ENCODE measurements at places on chromosomes 6 and 20.
A peak's percentile ranks its signal among the peaks of the same experiment; 100 is the strongest.

GRCh38 chr6:34578445-34579262, 22.5 kb upstream of the SPDEF start:
- ATAC-seq: no peak

DNA sequence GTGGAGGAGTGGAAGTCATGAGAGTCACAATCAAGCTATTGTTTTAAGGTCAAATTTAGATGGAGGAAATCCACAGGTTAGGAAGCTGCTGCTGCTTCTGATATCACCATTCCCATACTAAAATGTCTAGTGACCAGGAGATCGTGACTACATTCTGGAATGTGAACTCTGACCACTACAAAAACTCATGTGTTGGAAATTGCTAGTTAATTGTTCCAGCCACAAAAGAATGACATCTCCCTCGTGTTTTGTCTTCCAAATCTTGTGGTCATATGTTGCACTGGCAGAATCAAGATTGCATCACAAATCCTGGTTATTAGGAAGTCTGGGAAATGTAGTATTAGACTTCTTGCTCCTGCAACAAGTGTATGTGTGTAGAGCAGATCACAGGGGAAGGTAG, 441.9 kb downstream of the CD109 start:
- no peak for ATAC-seq

DNA sequence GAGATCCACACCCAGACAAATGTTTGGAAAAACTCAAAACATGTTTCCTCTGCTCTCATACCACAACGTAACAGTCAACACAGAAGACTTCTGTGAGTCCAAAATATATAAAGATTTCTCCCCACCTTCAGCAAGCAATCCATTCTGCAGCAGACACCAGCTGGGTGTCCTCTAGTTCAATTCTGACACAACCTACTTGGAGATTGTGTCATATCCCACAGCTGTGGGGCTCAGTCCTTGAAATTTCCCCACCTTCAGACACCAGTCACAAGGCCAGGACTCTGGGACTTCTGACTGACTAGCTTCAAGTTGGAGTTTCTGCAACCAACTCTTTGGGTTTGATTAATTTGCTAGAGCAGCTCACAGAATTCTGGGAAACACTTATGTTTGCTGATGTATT, 244.8 kb upstream of the CDYL start:
- no peak for ATAC-seq

- no peak for ATAC-seq
Observed at GRCh38 chr20:56422824-56423189, 10.7 kb downstream of the CASS4 start.

GRCh38 chr6:16130932-16131387, 2.1 kb downstream of the MYLIP start:
- ATAC-seq: peak; percentile 65

DNA sequence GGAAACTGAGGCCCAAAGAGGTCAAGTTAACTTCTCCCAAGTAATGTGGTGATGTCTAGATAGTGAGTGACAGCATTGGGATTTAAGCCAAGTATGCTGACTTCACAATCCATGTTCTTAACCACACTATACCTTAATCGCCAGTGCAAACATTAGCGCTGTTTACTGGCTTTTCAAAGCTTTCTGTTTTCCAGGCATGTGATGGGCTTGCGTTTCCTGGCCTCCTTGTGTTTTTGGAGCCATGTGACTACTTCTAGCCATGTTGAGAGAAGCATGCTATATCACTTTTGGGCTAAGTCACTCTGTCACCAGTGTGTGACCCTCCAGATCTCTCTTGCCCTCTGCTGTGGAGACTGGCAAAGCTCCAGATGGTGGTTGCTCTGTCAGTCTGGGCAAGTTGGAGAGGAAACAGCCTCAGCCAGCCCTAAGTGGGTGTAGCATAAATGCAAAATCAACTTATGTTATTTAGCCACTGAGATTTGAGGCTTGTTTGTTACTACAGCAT, 76.9 kb downstream of the ANKRD6 start:
- no peak for ATAC-seq

DNA sequence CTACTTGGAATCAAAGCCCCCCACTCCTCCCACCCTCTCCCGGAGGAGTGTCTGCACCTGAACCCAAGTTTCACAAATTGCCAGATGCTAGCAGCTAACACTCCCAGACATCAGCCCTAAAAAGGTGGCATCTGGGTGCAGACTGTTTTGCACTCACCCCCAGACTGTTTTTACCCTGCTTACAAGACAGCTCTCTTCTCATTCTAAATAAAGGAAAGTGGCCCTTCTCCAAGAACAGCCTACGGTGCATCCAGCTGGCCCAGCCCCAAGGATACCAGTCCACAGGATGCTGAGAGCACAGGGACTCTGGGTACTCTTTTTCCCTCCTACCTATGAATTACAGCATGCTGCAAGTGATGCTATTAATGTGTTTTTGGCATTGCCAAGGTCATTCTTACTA, 842.0 kb upstream of the FLRT3 start:
- no peak for ATAC-seq

DNA sequence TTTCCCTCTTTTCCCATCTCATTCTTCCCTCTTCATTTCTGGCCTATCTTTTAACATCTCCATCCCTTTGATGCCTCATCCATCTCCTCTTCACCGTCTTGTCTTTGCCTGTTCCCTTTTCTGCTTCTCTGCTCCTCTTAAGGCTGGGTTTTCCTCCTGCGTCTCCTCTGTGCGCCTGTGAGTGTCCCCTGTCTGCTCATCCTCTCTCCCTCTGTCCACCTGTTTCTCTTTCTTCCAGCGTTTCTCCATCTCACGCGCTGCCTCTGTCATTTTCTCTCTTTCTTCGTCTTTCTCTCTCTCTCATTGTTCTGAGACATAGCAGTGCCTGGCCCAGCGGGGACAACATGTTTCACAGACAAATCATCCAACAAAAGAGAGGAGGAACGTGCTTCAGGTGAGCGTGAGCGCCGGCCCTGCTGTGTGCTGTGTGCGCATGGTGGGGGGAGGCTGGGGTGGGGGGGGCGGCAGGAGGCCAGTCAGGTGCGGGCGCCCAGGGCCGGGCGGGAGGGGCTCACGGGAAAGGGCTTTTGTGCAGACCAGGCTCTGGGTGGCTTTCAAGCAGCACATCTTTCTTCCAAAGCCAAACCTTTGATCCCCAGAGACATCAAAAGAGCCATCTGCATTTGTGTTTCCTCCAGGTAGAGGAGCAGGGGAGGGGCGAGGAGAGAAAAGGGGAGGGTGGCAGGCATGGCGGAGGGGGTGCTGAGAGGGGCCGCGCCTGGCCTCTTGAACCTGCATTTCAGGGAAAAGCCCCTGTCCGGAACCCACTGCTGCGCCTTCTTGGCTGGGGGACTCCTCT, 121.3 kb downstream of the VEGFA start:
- ATAC-seq: no peak

- ATAC-seq: peak; percentile 98
Observed at GRCh38 chr6:112235956-112236355, 18.4 kb downstream of the LAMA4 start.

DNA sequence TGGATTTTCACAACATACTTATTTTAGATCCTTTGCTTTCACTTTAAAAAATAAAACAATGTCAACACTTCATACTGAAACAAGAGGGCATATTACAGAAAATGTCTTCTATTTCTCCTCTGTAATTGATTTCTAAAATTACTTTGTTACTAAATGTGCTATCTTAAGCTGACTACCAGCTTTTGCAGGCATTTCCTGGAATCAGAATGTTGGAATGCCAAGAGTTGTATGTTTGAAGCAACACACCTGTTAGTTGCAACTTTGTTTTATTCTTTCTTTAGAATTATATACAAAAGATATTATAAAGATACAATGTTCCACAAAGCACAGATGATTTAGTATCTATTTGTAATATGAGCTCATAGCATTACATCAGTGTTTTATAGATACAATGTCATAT, 62.5 kb upstream of the TMEM170B start:
- no peak for ATAC-seq

DNA sequence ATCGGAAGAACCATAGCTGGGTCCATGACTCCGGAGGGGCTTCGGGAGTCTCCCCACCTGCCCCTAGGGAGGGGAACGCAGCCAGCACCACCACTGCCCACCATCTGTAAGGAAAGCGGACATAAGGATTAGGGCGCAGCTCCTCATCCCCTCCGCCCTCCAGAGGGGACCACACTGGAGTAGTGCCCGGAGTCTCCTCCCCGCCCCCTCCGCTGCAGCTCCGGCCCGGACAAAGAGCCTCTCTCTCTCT, 628 bp downstream of the SLC35B2 start:
- no peak for ATAC-seq

- ATAC-seq: no peak
Observed at GRCh38 chr6:166151798-166152197, 15.9 kb downstream of the TBXT start.

DNA sequence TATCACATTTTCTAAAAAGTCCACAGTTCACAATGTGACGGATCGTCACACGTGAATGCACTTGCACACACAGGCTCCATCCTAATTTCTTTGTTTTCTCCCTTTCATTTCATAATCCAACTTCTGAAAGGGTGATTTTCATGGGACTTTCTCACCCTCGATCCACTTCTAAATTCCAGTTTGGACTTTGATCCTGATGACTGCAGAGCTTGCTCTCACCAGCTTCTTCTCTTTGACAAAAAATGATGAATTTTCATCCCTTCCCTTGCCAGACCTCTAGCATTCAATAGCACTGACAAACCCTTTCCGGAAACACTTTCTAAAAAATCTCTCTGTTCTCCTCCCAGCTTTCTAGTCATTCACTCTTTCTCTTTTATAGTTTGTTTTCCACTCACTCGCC, 341.2 kb downstream of the SYNE1 start:
- ATAC-seq: no peak

GRCh38 chr6:35240838-35241801, 18.4 kb upstream of the ZNF76 start:
- ATAC-seq: peak; percentile 88

DNA sequence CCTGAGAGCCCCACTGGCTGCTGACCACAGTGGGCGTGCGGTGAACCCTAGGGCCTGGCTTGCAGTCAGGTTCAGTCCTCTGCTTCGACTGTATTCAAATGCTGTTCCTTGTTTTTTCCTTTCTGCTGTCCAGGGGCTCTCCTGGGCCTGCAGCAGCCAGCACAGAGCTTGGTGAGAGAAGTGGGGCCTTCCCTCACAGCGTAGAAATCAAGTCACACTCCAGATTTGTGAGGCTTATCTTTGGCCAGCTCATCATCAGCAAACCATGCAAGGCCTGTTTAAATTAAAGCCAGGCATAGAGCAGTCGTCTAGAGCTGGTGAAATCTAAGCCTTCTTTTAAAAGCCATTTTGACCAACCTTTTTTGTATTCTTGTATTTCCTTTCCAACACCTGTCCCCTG, 8.4 kb downstream of the FAM120B start:
- no peak for ATAC-seq

DNA sequence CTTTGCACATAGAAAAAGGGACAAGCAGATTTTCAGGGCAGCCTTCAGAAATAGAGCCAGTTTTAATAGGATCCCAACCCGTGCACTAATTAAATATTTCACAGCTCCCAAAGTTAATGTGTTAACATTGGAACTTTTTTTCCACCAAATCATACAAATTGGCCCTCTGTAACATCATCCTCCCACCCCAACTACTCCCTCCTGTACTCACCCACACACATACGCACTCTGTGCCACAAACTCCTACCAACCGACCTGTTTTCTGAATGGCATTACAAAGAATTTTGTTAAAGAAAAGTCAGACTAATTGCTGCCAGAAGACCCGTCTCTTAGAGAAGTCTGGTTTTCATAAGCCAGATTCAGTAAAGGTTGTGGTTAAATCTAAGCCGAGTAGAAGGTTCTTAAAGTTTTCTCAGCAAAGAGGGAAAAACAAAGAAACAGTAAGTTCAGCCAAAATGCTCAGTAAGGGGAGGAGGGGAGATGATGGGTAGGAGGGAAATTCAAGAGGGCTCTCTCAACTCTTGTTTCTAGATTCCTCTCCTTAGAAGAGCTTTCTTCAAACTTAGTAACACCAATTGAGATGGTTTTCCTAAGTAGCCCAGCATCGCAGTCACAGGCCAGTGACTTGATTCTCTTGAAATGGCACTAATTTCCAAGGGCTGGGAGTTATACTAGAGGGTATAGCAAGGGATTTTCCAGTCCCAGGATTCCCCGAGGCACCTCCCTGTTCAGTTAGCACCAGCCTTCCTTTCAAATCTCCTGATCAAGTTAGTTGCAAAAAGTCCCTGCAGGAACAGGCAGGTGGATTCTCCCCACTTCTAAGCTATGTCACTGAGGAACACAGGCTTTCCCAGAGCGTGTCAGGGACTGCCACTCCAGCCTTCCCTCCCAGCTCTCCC, 27.9 kb downstream of the TFAP2A start:
- no peak for ATAC-seq

DNA sequence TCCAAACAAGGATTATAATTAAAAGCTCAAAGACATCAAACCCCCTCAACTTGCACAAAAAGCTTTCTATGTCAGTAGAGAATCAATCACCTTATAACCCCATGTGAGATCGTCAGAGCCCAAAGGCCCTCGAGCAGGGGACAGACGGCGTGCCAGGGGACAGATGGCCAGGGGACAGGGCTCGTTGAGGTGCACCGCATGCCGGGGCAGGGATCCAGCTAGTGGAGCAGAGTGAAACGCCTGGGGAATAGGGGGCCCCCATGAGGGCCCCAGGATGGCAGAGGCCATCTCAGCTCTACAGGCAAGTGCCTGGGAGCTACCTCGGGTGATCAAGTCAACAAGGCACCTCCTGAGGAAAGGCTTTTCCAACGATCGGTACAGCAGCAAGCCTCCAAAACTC, 28.6 kb downstream of the DIDO1 start:
- ATAC-seq: no peak

DNA sequence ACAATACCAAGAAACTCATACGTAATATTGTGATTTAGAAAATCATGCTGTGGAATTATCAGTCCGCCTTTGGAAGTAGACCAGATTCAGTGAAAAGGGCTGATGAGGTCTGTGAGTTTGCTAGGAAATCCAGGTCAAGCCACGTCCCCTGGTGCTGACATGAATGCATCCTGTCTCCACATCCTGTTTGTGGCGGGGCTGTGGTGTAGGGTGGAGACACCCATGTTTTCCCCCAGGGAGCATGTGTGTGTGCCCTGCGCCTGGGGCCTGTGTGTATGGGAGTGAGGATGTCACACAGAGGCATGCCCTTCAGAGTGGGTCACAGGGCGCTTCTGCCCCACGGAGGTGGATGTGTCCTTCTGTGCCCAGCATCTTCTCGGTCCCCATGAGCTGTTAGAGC, 109.1 kb downstream of the SASH1 start:
- peak; percentile 81 for ATAC-seq

DNA sequence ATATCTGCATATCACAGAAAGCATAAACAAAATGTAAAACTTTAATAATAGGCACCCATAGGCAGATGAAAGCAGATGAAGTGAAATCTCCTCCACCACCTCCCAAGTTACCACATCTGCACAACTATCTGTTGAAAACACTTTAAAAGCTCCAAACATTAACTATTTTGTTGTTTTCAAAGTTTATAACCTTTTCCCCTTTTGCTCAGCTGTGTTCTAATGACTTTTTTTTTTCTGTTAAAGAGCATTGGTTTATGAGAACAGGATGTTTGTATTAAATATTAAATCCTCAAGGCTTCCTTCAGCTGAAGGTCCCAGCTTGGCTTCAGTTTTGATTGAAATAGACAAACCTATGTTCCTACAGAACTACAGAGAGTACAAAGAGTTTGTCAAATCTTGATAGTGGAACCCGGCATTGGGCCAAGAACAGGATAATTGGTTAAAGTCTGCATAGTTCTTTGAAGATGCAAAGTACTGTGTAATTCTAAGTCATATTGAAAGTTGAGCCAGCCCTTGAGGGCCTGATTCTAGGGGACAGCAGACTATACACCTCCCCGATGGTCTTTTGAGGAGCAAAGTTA, 255.1 kb upstream of the JAG1 start:
- ATAC-seq: no peak

GRCh38 chr6:17869010-17869752, 118.3 kb downstream of the KIF13A start:
- ATAC-seq: no peak

- ATAC-seq: no peak
Observed at GRCh38 chr6:170532867-170533488, 20.1 kb downstream of the PSMB1 start.
